Mammary epithelial cell (primary cell): ENCODE measurements at places on chromosomes 13 and 19. TPM values are rescaled to one million over a fixed set of nuclear protein-coding genes. Genes with fewer than 3 reads are reported as not detected.

Gene KIR3DL1
- total RNA-seq: not detected in 2 replicates

- DNase-seq: no peak
These were observed 14.6 kb downstream of the CBLC start for GRCh38 chr19:44792281-44792680.

GRCh38 chr19:13691569-13692435 lies 72.5 kb upstream of the MRI1 start:
- DNase-seq: peak; percentile 87

DNA sequence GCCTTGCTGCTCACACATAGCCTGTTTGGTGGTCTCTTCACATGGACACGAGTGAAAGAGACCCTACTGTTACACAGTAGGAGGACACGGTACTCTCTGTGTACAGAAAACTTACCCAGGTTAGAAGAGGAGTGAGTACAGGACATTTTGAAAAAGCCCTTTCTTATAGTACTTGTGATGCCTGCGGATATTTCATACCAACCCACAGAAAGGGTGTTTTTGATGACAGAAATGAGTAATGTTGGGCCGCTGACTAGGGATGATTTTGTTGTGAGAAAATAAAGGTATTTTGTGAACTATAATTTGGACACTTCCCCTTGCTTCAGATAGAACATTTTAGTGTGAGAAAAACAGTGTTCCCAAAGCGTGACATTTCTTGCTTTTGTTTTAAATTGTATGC lies 18.2 kb downstream of the NUDT15 start:
- no peak for DNase-seq

DNA sequence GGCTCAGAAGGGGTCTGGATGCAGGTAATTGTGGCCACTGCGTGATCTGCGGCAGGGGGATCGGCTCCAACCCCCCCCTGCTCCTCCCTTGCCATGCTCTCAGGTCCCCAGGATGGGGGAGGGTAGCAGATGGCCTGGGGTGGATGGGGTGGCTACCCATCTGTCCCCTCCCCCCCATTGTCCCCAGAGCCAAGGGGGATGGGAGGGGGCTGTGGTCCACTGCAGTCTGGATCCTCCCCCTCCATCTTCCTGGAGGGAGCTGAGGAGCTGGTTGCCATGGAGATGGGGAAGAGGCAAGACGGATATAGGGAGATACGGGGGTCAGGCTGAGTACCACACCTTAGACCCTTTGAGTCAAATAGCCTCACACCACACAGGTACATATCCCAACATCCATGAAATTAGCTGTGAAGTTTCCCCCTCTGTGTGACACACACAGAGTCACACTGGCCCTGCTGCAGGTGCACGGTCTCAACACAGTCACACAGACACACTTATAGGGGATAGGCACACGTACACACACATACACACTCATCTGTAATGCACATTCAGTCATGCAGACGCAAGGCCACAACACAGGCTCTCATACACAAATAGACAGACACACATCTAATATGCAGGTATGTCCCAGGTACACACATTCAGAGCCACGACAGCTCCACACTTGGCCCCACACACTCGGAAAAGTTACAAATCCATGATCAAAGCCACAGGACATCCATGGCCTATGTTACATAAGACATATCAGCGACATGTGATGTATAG lies 1.8 kb upstream of the NOVA2 start:
- no peak for DNase-seq

GRCh38 chr19:1237027-1237659 lies 662 bp downstream of the CBARP start:
- DNase-seq: no peak

Gene DCLK1
- total RNA-seq: 0.83 TPM

GRCh38 chr13:28358708-28359107 lies 136.2 kb downstream of the FLT1 start:
- no peak for DNase-seq

GRCh38 chr19:8224394-8225145 lies 15.4 kb downstream of the CERS4 start:
- DNase-seq: peak; percentile 90

DNA sequence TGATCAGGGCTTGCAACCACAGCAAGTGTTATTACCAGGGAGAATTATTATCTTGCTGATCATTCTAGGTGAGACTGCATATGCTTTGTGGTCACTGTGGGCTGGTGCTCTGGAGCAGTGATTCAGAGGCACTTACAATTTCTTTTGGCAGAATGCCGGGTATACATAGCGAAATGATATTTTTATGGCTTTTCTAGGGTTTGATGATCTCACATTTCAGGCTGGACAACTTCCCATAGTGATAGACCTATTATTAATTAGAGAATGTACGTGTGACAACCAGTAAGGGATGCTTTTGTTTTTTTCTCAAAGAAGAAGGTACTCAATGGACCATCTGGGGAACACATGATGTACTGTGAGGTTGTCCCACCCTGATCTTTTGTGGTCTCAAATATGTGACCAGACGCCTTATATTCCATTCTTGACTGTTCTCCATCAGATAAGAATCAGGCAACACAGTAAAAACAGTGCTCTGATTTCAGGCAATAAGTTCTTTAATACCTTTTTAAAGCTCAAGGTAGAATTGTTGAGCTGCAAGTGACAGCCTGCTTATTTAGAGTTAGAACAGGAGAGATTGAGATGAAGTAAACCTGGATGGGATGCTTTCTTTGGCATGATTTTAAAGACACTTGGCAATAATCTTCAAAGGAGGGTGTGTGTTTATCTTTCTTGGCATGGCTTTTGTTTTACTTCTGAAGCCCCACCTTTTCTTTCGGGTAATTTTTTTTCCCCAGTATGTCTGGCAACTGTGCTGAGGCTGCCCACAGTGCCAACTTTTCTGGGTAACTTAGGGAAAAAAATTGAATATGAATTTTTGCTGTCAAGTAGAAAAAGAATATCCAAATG lies 27.4 kb upstream of the SCEL start:
- peak; percentile 92 for DNase-seq

DNA sequence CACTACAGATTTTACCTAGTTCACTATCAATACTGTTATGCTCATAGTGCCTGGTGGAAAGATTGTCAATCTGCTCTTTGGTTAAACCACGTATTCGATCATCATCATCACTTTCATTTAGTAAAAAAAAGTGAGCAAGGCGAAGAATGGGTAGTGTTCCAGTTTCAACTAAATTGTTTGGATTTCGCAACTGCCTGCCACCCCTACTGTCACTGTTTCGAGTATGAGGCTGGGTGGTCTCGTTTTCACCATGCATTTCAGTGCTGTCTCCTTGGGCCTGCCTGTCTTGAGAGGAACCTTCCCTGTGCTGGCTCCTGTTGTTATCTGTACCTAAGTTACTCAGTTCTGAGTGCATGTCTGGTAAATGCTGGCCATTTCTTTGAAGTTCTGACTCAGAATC lies 8.1 kb downstream of the RNF6 start:
- no peak for DNase-seq

GRCh38 chr13:99275093-99275469 lies 16.9 kb upstream of the GPR18 start:
- peak; percentile 72 for DNase-seq

Gene GATAD2A
- 109 and 111 TPM in 2 replicates for total RNA-seq

DNA sequence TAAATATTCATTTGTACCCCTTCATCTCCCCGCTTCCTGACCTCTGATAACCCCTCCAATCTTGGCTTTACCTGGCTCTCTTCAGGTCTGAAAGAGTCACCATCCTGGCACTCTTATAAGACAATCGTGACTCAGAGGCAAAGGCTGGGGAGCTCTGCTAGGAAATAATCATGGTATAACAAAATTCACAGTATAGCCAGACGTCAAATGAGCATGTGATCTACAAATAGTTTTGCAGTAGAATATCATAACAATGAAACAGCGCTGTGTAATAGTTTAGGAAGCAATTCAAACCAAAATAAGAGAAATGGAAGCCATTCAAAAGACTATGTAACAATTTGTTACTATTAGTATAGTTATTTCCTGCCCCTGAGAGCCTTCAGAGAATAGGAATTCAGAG lies 34.2 kb downstream of the RXFP2 start:
- peak; percentile 59 for DNase-seq

Gene PLIN3
- 147 TPM for total RNA-seq

Gene GPR12
- total RNA-seq: not detected in 2 replicates

Gene MCEMP1
- total RNA-seq: not detected in 2 replicates

- peak; percentile 6 for DNase-seq
These were observed at the start of gene ZNF135 for GRCh38 chr19:58059003-58059670. Gene ZNF135 (plus strand): TSS chr19:58059282. CDS start chr19:58060003, 721 bp downstream.

GRCh38 chr19:2060884-2061494 lies 9.9 kb upstream of the MKNK2 start:
- peak; percentile 72 for DNase-seq

GRCh38 chr13:26230703-26231102 lies 8.6 kb upstream of the RNF6 start:
- no peak for DNase-seq

Gene ZNF415
- total RNA-seq: 2.0 and 2.2 TPM in 2 replicates

DNA sequence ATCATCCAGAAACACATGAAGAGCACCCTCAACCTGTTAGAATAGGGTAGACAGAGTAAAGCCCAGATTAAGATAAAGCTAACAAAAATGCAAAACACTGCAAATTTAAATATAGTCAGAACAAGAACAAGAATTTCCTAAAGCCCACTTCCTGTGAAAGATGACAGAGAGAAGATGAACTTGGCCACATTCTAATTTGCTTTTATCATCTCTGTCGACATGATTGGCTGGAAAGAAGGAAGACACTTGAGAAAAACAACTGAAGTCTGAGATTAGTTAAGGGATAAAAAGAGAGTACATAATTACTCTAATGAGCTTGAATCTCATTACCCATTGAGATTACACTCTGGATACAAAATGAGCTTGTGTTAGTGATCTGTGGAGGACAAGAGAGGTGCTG lies 537.6 kb downstream of the KLF5 start:
- no peak for DNase-seq

- no peak for DNase-seq
These were observed 646 bp downstream of the ABHD8 start for GRCh38 chr19:17302391-17303166.

DNA sequence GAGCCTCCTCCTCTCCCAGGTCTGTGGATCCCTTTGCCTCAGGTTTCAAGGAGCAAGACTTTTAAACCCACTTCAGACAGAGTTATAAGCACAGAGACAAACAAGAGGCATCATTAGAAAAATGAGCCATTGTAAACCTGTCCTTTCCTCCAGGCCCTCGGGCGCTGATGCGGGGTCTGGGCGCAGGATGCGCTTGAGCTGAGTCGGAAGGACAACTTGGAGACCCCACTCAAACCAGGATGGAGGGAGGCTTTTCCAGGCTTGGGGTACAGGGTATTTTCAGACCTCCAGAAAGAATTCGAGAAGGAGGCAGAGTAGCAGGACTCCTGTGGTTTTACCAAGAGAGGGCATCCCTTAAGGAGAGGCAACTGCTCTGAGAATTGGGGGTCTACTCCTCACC lies 155.6 kb downstream of the NUFIP1 start:
- DNase-seq: no peak

Gene ZNF552
- 5.4 and 6.6 TPM in 2 replicates for total RNA-seq

- DNase-seq: no peak
These were observed 294.1 kb downstream of the MYO16 start for GRCh38 chr13:108923386-108924047.

GRCh38 chr19:41928754-41929535 lies 696 bp upstream of the ERFL start:
- no peak for DNase-seq

Gene SRRM5
- 0.24 TPM in 1 of 2 replicates, not detected in the other for total RNA-seq

DNA sequence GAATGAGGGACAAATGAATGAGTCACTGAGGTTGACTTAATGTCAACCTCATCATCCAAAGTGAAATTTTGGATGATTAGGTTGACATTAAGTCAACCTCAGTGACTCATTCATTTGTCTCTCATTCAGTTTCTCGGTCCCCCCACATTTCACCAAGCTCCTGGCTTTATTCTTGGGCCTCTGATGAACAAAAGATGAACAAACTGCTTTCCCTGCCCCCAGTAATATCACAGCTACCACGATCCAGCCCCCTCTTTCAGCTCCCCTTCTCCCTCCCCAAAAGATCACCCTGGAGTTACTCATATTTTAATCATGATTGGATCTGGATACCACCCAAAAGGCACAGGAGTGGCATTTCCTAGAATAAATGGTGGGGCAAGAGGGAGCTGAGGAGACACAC lies 10.8 kb downstream of the CEACAM18 start:
- DNase-seq: no peak

- DNase-seq: no peak
These were observed 79.7 kb downstream of the TSHZ3 start for GRCh38 chr19:31269425-31270127.

Gene APC2
- under 0.01 TPM for total RNA-seq

Gene WTIP
- total RNA-seq: 5.2 and 7.1 TPM in 2 replicates

- no peak for DNase-seq
These were observed 921.6 kb upstream of the PCDH20 start for GRCh38 chr13:62337109-62337880.

DNA sequence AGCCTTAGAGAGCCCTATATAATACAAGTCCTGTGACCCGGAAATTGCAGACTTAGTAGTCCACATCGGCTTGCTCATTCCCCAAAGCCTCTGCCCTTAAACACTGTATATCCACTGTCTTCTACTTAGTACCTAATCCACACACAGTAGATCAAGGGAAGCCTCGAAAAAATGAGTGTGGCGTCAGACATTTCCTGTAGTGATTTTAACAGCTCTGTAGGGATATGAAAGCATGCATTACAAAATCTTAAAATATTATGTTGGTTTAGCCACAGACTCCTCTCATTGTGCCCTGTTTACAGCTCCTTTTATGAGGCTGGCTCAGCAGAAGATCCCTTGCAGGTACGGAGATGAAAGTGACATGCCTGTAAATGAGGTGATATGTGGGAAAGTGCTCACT lies 416.3 kb downstream of the LIG4 start:
- no peak for DNase-seq

Gene DMKN
- total RNA-seq: 237 and 254 TPM in 2 replicates

GRCh38 chr13:106774621-106775020 lies 206.7 kb upstream of the ARGLU1 start:
- DNase-seq: no peak

GRCh38 chr13:40017662-40018262 lies 362.3 kb downstream of the COG6 start:
- no peak for DNase-seq
